ENCODE measurements at places on chromosomes 5 and 9. TPM values are rescaled to one million over a fixed set of nuclear protein-coding genes. Genes with fewer than 3 reads are reported as not detected.
A peak's percentile ranks its signal among the peaks of the same experiment; 100 is the strongest.

- peak; percentile 12 for DNase-seq
Measured at GRCh38 chr5:179112469-179113142, 52.4 kb downstream of the ZNF354C start.

GRCh38 chr5:7395432-7395946 is 449 bp upstream of the ADCY2 start:
- DNase-seq: peak; percentile 84

DNA sequence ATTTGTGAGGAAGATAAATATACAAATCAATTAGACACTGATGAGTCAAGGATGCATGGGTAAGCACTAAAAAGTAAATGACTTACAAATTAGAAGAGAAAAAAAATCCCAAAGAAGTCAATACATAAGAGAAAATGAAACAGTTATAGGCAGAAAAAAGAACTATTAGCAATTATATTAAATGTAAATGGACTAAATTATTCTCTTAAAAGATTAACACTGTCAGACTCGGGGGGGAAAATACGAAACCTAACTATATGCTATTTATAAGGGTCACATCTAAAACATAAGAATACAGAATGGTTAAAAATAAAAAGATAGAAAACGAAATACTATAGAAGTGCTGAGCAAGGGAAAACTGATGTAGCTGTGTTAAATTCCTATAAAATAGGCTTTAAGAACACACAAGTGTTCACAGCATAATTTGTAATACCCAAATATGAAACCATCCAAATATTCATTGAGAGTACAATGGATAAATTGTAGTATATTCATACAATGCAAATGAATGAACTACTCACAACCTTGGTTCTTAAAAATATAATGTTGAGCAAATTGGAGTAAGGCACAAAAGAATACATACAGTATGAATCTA is 67.1 kb upstream of the SH3PXD2B start:
- DNase-seq: no peak

- no peak for DNase-seq
Measured at GRCh38 chr5:155919725-155920124, 407.2 kb upstream of the SGCD start.

SELENOP gene
- 91.4 TPM for total RNA-seq

DNA sequence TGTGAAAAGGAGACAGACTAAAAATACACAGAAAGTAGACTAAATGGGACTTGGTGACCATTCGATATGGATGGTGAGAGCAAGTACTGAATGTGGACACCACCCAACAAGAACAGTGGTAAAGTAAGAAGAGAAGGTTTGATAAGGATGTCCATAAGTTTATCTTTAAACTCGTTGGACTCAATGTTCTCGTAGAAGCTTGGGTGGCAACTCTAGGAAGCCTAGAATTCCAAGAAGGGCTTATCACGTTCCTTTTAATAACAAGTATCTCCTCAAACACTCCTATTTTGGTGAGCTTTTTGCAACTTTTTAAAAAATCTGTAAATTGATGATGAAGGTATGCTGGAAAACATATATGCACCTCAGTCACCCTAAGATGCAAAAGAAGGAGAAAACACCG is 108.6 kb upstream of the CDH6 start:
- DNase-seq: no peak

GRCh38 chr9:118650417-118650816 is 718.8 kb downstream of the BRINP1 start:
- DNase-seq: no peak

GRCh38 chr5:155101697-155102096 is 88.1 kb downstream of the KIF4B start:
- no peak for DNase-seq

PTGES gene
- 0.56 TPM for total RNA-seq

GRCh38 chr9:131732636-131733289 is 7.1 kb downstream of the RAPGEF1 start:
- DNase-seq: peak; percentile 42

F2RL1 gene
- total RNA-seq: 13.4 TPM

DNA sequence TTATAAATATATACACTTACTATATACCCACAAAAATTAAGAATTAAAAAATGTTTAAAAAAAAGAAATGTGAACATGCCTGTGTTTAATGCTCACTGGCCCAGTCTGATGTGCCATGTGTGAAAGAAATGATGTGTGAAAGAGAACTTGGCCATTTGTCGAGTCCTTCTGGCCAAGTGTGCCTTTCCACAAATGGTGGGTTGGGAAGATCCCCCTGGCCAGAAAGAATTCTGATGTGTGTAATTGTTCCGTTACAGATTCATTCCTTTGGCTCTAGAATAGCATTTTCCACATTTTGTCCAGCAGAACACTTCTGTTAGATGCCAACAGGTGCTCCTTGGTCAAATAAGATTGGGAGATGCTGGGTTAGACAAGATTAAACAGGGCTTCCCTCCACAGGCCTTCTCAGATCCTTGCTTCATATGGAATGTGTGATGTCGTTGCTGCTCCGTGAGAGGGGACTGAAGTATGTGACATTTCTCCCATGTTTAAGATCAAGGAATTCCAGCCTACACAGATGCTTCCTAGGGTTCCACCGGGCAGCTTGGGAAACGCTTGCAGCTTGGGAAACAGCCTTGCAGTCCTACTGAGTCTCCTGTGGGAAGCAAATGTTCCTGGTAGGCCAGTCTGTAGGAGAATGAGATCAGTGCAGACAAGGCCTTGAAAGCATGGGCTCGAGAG is 32.1 kb downstream of the GDNF start:
- DNase-seq: no peak

DNA sequence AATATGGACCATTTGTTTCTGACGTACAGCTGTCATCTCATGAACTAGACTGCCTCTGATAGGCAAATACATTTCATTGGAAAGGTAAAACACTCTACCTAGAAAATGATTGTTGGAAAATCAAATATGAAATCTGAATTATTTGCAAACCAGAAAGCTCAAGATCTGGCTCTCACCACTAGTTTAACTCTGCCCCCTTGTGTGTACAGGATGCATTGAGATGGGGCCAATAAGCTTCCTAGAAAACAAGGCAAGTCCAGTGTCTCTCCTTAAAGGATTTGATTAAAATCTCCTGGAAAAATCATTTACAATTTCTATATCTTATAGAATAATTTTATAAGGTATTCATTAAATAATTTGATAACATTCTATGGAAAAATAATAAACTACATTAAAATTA is 311.9 kb upstream of the ANKH start:
- no peak for DNase-seq

- DNase-seq: no peak
Measured at GRCh38 chr9:105708405-105708804, 14.1 kb downstream of the TMEM38B start.

GRCh38 chr9:128094166-128094949 is 26.3 kb downstream of the SLC25A25 start:
- peak; percentile 86 for DNase-seq

Measured in endodermal cell (in vitro differentiated cells).